RWPE1 (cell line): ENCODE measurements at places on chromosomes 16 and 17.
A peak's percentile ranks its signal among the peaks of the same experiment; 100 is the strongest.

DNA sequence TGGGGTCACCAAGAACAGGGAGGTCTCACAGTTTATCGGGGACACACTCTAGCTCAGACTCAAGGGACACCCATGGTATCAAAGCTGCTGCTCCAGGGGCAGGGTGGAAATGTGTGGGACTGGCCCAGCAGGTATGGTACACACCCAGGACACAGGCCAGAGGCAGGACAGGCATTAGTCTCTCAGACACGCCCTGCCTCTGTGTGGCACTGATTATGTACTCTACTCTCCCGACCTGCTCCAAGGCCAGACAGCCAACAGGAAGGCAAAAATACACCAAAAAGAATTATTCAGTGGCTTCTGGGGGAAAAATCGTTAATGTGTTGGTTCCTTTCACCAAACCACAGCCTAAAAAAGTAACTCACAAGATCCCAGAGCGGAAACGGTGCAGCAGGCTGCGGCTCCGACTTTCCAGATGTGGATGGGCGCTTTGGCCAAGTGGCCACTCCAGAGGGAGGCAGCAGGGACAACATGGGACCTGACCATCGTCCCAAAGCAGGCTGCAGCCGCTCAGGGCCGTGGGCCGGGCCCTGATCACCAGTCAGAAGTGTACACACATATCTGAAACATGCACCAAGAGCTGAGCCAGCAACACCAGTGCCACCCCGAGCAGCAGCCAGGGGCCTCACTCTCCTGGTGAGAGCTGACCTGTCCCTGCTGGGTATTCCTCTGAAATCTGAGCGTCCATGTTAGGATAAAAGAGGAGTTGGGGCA, 1.0 kb upstream of the SIRT7 start:
- no peak for DNase-seq

DNA sequence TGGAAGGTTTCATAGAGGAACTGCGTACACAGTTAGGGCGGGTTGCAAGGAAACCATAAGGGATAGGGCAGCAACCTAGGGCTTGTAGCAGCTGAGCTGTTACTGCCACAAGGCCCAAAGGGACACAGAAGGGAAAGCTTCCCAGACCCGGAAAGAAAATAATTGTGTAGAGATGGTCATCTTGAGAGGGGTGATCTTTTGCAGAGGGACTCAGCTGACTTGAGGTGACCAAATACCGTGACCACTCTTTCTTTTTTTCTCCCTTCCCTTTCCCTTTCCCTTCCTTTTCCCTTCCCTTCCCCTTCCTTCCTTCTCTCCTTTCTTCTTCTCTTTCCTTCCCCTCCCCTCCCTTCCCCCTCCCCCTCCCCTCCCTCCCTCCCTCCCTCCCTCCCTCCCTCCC, 8.5 kb upstream of the CREBBP start:
- DNase-seq = no peak

DNA sequence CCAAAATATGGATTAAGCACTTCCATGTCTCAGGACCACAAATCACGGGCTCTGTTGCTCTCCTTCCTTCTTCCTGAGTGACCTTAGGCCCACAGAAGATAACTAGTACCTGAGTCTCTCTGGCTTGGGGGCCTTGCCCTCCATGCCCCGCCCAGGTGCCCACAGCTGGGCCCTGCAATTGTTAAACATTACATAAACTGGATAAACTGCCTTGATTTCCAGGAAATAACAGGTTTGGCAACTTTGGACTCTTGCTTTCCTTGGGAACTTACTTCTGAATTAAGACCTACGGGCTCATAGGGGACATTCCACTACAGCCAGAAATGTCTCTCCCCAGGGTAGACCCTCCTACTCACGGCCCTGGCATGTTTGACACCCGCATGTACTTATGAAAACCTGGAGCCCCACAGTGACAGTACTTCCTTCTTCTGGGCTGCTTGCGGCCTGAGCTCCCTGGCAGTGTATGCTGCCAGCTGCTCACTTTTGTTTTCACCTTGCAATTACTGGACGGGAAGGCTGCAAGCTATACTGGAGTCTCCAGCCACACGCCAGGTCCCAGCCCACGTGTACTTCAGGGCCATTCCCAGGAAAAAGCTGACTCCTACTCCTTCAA, 2.3 kb upstream of the UBALD2 start:
- DNase-seq = no peak

DNA sequence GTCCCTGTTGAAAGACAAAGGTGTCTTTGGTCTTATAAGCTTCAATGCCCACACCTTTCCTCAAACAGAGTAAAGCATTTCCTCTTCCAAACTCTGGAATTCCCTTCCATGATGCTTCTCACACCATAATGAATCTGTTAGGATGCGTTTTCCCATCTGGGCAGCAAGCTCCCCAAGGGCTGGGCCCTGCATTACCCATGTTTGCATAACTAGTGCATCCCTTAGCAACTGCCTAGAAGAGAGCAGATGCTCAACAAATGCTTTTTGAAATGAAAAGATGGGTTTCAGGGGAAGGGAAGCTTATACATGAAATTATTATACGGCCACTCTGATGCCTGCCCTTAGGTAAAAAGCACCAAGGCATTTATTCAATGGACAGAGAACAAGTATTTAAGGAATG, 124.5 kb upstream of the CCL2 start:
- no peak for DNase-seq

DNA sequence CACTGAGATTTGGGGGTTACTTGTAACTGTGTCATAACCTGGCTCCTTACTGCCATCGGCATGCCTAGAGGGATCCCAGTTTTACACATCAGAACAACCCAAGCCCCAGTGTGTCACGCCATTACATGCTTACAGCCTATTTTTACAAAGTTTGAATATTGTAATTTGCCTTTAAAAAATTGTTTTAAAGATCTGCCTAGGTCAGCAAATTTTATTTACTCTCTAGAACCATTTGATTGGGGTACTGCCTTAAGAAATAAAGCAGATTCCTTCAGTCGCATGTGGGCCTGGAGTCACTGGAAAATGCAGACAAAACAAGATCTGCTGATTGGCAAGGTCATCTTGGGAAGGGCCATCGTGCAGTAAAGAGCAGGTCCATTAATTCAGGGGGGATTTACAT, 566.9 kb downstream of the WWOX start:
- no peak for DNase-seq

DNA sequence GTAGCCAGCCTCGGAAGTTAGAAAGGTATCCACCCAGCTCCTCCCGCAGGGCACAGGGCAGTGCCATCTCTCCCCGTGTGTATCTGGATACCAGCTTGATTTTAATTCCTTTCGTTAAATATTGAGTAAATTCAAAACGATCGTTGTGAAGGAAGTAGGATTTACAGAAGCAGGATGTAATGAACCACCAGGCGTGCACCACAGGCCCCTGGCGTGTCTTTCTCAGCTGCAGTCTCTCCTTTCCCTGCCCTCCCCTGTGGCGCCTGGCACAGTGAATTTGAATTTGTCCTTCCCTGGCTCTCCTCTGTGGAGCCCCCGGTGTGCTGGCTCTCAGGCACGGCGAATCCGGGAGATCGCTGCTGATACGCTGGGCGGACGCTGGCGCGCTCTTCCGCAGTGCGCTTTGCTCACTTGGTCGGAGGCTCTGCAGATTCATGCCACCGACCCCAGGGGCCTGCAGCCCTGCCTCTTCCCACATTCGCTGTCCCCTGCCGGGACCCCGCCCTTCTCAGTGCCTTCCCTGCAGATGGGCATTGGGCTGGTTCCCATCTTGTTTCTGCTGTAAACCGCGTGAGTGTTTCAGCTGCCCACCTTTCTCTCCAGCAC, 164.6 kb downstream of the RPTOR start:
- DNase-seq = no peak

GRCh38 chr16:5166486-5166885, 68.9 kb upstream of the EEF2KMT start:
- no peak for DNase-seq

DNA sequence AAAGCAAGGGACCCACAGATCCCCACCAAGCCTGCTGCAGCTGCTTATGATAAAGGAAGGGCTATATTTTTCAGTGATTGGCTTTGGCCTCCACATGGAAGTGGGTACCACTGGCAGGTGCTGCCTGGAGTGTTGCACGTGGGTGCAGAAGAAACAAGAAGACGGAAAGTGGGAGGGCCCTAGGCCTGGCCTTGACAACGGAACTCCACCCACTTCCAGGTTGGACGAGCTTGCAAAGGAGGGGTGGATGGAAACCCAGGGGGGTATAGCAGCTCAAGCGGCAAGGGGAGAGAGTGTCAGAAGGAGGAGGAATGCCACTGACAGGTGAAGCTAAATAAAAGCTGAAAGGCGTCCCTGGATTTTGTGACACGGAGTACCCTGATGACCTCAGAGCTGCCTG, 20.3 kb downstream of the TRIM25 start:
- no peak for DNase-seq

DNA sequence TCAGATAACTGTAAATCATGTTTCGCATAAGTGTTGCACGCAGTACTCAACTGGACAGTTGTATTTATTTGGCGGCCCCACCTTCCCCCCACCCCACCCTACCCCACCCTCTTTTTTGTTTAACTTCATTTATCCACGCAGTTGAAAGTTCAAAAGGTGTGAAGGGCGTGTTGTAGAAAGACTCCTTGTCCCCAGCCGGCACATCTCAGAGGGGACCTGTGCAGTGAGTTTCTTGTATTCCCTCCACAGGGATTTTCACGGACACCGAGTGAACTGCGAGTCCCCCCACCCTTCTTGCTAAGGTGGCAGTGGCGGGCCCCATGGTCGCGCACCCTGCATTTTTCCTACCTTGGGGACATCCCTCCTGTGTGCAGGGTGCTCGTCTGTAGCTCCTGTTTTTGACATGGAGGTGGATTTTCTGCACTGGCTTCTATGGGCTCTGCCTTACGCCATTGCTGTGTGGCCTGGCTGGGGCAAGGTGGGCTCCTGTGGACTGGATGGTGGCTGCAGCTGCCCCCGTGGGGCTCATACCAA, 36.2 kb downstream of the ADCY7 start:
- DNase-seq = no peak

DNA sequence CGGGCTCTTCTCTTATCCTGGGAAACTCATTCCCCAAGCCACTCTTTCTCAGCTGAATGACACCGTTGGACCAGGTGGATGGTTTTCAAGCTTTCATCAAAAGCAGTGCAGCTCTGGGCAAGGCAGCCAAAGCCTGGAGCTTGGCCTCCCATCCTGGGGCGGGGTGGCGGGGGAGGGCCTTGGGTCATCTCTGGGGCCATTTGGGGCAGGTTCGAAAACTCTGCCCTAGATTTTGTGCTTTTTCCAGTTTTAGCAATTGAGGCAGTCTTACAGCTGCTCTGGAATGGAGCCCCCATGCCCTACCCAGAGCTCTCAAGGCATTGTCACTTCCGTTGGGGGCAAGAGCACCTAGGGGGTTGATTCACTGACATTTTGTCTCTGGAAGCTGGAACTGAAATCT, 9.1 kb downstream of the MPRIP start:
- no peak for DNase-seq

- DNase-seq = no peak
These were observed 267.9 kb downstream of the CBLN1 start for GRCh38 chr16:49013727-49014080.

- DNase-seq = no peak
These were observed 23.4 kb upstream of the LITAF start for GRCh38 chr16:11610121-11610505.

DNA sequence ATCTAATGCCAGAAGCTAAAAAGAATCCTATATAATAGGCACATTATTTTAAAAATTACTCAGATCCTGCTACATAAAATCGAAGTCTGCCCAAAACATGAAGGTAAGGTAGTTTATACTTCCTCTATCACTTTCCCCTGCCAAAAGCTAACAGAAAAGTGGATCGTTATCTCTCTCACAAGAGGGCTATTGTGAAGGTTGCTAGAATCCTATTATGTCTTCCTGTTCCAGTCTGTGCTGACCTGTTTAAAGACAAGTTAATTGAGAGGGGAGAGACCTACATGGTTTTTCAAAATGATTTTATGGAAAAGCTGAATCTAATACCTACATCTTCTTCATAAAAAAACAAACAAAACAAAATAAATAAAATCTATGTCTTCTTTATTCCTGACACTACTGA, 1410.9 kb upstream of the CDH8 start:
- no peak for DNase-seq

DNA sequence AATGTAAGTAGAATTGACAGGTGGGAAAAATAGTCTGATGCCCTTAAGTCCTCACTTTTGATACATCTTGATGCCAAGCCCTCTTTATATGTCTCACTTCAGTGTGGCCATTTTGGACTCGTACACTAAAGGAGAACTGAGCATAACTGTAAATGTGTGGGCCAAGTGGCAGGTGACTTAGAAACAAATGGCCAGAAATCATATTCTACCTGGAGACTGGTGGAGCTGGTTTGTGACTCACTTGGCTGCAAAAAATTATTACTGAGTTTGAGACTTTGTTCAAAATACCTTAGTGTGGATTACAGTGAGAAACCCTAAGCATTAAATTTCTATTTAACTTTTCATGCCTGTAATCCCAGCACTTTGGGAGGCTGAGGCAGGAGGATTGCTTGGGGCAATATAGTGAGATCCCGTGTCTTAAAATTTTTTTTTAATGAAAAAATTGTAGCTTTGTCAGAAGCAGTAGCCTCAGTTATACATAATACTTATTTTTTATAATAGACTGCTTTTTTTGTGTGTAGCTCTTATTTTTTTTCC, 5.0 kb downstream of the HAPSTR1 start:
- DNase-seq = peak; percentile 29

DNA sequence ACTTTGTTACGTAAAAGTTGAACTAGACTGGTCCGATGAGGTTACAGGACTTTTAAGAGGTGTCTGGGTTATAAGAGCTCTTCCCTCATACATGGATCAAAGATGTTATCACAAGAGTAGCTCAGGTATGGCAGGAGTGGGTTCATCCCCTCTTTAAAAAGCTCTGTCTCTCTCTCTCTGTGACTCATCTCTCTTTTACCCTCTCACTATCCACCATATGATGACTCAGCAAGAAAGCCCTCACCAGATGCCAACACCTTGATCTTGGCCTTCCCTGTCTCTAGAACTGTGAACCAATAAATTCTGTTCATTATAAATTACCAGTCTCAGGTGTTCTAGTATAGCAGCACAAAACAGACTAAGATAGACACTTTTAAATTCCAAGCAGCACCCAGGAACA, 1.9 kb upstream of the CLEC19A start:
- DNase-seq = peak; percentile 17

DNA sequence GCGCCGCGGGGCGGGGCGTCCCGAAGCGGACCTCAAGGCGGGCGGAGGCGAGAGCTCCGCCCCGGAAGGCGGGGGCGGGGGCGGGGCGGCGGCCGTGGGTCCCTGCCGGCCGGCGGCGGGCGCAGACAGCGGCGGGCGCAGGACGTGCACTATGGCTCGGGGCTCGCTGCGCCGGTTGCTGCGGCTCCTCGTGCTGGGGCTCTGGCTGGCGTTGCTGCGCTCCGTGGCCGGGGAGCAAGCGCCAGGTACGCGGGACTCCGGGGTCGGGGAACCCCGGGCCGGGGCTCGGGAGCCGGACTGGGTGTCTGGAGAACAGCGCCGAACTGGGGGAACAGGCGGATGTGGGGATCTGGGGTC, at the start of gene TNFRSF12A:
Gene TNFRSF12A (plus strand): TSS at position 122 of the 357 bp plus-strand sequence. CDS start 30 bp downstream, at position 152.
- DNase-seq = peak; percentile 75

GRCh38 chr17:14605267-14605599, 304.4 kb downstream of the HS3ST3B1 start:
- no peak for DNase-seq

DNA sequence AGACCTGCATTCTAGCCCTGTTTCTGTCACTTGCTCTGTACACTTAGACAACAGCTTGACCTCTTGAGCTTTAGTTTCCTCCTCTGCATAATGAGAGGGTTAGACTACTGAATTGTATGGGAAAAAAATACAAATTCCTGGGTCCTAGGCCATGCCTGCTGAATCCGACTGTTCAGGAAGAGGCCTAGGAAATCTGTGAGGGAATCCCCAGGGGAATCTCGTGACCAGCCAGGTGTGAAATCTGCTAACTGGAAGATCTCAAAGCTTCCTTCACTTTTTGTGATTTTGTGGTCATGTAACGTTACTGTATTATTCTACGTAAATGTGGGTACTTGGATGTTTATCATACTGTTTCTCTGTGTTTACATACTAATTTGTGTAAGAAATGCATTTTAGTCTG, 58.2 kb downstream of the CYLD start:
- DNase-seq = no peak
